ENCODE measurements at places on chromosomes 5 and 9.
A peak's percentile ranks its signal among the peaks of the same experiment; 100 is the strongest.

- no peak for DNase-seq
These were observed 312.8 kb downstream of the SEMA5A start for GRCh38 chr5:9233035-9233434.

DNA sequence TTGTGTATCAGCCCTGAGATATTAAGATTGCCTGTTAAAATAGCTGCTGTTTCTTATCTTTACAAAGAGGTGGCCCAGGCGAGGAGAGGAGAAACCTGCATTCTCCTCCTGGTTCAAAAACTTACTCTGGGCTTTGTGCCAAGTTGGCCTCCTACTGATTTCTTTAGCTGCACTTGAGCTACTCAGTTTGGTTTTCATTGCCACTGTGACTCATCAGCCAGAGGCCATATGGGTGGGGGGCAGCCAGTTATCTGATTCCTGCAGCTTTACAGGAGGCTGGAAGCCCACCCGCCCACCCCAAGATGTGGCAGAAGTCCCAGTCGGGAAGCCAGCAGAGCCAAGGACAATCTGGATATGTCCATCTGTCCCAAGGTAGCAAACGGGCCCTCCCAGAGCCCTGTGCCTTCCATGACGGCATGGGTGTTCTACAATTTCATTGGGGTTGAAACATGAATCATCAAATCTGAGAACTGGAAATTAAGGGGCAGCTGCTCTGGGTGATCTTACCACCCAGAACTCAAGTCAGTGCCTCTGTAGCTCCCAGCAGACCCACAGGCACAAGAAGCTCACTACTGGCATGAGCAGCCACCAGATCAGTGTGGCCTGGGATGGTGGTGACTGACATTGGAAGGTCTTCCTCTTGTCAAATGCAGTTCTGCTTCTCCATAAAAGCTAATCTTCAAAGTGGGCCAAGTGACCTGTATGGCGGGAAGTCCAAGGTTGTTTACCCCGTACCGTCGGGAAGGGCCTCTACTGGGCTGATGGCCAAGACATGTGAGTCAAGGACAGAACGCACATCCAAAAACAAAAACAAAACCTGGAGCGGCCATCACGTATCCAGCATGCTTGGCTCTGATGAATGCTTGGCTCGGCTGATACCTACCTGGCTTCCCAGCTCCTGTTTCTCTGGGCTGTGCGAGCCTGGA, 15.6 kb downstream of the FCN2 start:
- DNase-seq = no peak

DNA sequence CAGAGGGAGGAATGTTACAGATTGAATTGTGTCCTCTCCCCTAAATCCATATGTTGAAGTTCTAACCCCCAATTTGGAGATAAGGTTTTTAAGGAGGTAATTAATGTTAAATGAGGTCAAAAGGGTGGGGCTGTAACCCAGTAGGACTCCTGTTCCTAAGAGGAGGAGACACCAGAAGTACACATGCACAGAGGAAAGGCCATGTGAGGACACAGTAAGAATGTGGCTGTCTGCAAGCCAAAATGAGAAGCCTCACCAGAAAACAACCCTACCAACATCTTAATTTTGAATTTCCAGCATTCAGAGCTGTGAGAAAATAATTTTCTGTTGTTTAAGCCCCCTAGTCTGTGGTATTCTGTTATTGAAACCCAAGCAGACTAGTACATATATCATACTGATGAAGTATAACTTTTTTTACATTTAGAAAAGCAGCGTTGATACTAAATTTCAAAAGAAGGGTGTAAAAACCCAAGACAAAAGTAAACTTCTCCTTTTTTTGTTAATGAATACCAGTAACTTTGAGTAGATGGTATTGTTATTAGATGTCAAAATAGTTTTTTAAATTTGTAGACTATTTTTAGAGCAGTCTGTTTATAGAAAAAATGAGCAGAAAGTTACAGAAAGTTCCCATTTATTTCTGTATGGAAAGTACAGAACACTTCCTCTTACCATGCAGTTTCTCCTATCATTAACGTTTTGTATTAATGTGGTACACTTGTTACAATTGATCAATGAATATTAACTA, 25.1 kb downstream of the RNF180 start:
- no peak for DNase-seq

GRCh38 chr5:12861886-12862654, 957.8 kb upstream of the CTNND2 start:
- no peak for DNase-seq

DNA sequence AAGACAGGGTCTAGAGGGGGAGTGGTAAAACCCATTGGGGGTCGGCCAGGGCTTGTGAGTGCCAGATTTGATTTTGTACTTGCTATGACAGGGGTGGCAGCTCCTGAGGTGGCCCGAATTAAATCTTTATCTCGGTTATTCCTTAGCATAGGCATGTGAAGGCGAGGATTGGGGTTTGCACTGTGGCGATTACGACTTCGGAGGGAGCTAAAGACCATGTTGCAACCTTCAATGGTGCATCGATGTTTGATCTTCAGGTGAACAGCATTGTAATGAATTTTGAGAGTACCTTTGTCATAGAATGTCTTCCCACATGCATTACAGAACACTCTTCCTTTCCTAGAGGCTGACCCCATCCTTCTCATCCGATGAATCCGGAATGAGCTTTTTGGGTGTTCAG, 433.9 kb downstream of the BNC2 start:
- DNase-seq = no peak

DNA sequence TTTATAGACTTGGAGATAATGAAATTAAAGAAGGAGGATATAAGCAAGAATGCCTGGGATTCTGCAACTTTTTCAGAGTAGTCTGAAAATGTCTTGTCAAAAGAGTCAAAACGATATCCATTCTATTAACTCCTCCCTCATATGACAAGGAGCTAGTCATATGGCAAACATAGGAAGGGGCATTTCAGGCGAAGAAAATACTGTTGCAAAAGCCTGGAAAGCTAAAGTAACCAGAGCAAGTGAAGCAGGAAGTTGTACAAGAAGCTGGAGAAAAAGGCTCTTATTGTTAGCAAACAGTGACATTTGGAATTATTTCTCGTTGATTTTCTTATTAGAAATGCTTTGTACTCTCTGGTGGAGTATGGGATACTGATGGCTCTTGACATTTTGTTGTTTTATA, 94.0 kb upstream of the PTPRD start:
- no peak for DNase-seq

DNA sequence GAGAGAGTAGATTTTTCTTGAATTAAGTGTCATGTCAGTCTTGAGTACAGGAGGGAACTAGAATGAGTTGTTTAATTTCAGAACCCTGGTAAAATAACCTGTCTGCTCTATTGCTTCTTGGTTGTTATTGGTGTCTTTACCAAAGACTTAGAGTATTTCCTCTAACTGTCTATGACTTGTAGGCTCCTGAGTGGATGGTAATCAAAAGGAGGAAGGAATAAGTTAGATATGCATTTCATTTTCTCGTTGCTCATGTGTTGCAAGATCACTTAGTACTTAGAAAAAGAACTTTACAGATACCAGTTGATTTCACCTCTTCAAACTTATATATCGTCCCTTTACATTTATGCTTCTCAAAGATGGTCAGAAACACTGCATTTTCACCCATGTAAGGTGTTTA, 31.1 kb downstream of the UHRF2 start:
- no peak for DNase-seq

GRCh38 chr9:78383130-78383529, 86.2 kb downstream of the PSAT1 start:
- DNase-seq = no peak

DNA sequence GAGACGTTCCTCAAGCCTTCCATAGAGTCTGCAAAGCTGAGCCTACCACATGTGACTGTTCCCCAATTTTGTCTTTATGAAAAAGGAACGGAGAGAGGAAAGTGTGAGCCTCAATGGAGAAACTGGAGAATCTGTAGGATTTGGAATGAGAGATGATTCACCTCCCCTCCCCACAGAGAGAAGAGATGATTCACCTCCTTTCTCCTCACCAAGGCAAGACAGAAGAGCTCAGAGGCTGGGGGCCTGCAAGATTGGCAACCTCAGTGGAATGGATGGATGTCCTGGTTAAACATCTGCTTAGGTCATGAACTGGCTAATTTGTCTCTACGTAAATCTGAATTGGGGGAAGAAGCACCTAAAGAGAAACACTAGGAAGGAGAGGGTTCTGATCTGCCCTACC, 17.0 kb upstream of the MOCS2 start:
- DNase-seq = no peak

DNA sequence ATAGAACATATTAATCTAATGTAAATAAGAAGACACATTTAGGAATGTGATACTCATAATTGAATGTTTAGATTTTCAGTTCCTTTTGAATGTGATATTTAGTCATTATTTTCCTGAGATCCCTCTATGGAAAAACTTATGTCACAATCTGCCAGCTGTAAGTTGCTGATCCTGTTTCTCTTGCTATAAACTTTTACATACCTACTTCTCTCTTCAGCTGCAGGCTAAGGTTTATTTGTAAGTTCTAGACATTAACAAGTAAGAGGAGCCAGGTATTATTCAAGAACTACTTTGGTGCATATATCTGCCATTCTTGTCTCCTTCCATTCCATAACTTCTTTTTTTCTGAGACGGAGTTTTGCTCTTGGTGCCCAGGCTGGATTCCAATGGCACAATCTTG, 462.4 kb downstream of the PRR16 start:
- DNase-seq = no peak

GRCh38 chr5:107705402-107706014, 34.8 kb upstream of the EFNA5 start:
- DNase-seq = no peak

- no peak for DNase-seq
These were observed 509.8 kb downstream of the DIRAS2 start for GRCh38 chr9:90132866-90133265.

- DNase-seq = no peak
These were observed 775.8 kb downstream of the EFNA5 start for GRCh38 chr5:106894964-106895363.

- DNase-seq = no peak
These were observed 363.9 kb downstream of the KDM4C start for GRCh38 chr9:7121664-7122063.

- no peak for DNase-seq
These were observed 57.0 kb downstream of the TRPC7 start for GRCh38 chr5:136308212-136308795.

DNA sequence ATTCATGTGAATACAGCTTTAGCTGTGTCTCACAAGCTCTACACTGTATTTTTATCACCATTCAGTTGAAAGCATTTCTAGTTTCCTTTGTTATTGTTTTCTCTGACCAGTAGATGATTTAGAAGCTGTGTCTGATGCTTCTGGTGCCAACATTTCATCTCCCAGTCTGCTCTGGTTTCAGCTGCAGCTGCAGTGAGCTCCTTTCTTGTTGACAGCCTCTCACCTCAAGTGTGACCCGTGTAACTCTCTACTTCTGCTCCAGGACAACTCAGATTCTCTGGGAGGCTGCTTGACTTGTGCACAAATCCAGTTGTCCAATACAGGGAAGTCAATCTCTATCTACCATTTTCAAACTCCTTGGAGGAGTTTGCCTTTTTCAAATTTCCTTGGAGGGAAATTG, 504.8 kb downstream of the DIRAS2 start:
- no peak for DNase-seq

DNA sequence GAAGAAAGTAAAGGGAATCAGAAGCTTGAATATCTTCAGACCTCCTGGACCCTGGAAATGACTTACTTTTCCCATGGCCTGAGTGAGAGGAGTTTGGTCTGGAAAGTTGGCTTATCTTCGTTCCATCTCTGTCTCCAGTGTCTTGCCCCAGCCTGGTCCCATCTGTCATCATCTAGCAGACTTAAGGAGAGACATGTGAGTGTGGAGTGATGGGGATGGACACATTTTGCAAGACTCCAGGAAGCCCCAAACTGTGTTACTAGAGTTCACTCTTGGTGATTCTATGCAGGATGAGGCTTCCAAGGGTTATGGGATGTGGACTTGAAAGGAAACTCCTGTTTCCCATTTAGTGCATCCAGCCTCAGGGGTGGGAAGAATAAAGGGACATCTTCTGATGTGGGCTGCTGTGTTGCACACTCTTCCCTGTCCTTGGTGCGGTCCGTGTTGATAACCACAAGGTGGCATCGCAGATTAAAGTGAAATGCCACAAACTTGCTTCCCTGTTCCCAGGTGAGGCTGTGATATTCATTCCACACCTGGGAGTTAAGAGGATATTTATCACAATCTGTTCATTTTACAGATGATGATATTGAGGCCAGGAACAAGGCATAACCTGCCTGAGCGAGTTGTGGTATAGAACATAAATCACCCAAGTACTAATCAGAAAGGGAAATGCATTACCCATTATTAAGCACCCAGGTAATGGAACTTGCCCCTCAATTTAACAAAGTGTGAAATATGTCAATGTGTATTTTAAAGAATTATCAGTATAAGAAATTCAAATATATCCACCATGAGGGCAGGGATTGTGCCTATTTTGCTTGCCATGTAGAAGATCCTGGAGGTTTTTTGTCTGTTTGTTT, 269.9 kb upstream of the PAPPA start:
- no peak for DNase-seq

DNA sequence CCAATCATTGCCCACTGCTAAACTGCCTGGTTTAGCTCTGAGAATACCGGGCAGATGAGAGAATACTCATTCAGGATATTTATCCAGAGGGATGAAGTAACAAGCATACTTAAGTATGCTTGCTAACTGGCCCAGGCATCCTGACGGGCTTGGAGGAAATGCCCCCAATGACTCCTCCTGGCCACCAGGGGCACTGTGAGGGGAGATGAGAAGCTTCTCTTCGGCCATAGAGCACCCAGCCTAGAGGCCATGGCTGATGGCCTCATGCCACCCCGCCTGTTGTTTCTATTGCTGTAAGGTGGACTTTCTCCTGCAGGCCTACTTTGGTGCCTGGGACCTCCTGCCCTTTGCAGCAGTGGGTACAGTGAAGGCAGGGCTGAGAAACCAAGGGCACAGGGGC, 134.5 kb upstream of the FSTL4 start:
- DNase-seq = peak; percentile 24

DNA sequence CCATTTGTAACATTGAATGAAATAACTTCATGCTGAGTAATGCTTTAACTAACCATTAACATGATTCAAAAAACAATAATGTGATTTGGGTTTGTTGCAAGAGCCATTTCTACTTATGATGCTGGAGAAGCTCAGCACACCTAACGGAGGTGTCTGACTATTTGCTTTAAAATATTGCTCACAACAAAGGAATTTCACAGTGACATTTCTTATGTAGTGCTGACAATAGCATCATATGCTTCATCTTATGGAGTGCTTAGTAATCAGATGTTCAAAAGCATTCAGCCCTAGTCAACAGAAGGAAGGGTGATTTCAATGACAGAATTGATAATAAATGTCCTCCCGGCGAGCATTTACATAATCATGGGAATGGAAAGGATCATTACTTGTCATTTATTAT, 1003.3 kb upstream of the COX7C start:
- no peak for DNase-seq

GRCh38 chr9:138021251-138022056, 143.9 kb downstream of the CACNA1B start:
- DNase-seq = no peak
